NCI-H1694 (cell line): ENCODE measurements at places on chromosomes 5 and 9.

- DNase-seq = no peak
Measured at GRCh38 chr5:132327252-132327955, 33.2 kb downstream of the SLC22A4 start.

DNA sequence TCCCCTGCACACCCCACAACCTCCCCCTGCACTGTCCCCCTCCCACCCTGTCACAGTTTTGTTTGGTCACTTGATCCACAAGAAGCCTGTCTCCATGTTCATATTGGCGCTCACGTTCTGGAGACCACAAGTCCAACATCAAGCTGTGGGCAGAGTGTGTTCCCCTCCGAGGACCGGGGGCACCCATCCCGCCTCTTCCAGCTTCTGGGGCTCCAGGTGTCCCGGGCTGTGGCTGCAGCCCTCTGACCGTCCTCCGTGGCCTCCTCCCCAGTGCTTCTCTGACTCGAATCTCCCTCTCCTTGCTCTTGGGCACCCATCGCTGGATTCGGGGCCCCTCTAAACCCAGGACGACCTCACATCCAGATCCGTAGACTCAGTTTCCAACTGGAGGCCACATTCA lies 49.2 kb downstream of the PLEKHG4B start:
- DNase-seq = no peak

GRCh38 chr5:125612776-125613175 lies 810.4 kb upstream of the GRAMD2B start:
- no peak for DNase-seq

DNA sequence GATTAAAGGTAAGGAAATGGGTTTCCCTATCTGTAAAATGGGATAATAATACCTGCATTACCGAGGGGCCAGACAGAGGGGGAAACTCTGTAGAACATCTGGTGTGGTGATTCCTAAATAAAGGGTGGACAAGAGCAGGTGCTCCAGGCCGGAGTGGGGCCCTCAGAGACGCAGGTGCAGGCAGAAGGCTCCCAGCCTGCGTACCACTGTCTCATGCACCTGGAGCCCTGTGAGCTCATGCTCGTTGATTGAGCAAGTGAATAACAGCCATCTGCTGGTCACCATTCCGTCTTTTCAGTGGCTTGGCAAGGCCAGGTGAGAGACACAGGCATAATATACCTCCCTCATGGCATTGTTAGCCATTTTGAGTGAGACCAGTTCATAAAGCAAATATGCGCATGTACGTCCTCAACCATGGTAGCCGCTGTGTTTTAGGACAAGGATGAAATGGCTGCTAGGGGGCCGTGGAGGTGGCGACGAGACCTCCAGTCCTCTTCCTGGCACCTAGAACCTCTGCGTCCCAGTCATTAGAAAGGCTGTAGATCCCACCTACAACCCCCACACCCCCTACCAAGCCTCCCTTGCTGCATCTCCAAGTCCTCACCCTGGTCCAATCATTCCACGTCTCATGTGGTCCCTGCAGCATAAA lies 198.0 kb upstream of the MVB12B start:
- no peak for DNase-seq

- DNase-seq = no peak
Measured at GRCh38 chr9:16293610-16294009, 576.9 kb downstream of the BNC2 start.

DNA sequence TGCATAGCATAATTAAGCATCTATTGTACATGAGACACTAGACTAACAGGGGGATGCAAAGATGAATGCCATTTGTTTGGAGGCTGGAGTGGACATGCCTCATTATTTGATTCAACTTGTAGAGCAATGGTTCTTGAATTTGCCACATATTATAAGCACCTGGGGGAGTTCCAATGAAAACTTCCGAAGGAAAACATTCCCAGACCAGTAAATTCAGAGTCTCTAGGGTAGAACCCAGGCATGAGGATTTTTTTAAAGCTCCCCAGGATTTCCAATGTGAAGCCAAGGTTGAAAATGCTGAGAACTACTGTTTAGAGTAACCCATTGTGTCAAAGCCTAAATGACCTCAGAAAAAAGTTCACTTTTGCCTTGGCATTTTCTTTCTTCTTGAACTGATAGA lies 93.9 kb upstream of the ITGA1 start:
- no peak for DNase-seq

DNA sequence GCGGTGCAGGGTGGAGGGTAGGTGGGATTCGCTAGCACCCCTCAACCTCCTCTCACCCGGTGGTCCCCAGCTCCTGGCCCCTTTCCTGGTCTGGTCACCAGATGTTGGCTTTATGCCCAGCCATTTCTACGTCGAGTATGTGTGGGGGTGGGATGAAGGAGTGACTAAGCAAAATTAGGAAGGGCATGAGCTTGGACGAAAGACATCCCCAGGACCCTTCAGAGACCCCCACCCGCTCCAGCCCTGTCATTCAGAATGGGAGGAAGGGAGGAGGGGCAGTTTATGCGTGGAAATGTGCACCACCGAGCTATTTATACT lies 742 bp downstream of the BHMT2 start:
- DNase-seq = no peak

DNA sequence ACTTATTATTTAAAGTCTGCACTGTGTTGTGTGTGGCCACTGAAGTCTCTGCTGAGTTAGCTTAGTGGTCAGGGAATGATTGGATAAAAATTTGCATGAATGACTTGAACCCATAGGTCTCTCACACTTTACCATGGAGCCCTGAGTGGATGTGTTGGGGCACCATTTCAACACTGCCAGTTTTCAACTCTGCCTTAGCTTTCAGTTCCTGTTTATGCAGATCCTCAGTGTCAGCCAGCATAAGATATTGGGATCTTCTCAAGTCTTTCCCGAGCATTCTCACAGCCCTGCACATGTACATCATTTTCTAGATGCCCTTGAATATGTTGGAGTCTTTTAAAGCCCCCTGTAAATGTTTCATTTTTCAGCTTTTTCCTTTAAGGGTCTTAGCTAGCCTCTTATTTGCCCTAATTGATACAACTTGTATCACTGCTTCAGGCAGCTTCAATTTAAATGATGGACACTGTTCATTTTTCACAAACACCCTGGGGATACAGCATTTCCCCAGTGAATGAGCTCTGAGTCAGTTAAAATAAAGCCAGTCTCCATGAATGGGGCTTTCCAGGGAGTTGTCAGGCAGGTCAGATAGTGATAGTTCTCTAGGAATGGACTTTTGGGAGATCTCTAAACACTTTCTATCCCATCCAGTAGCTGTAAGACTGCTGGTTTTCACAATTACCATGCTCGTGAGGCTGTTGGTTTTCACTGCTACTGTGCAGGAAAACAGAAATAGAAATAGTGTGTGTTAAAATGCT lies 211.9 kb upstream of the PAPPA start:
- no peak for DNase-seq

GRCh38 chr5:17893026-17893635 lies 258.9 kb downstream of the TAF11L14 start:
- no peak for DNase-seq
